Natural killer cell (primary cell): ENCODE measurements at places on chromosomes 12 and 14. TPM values are rescaled to one million over a fixed set of nuclear protein-coding genes. Genes with fewer than 3 reads are reported as not detected.

DNA sequence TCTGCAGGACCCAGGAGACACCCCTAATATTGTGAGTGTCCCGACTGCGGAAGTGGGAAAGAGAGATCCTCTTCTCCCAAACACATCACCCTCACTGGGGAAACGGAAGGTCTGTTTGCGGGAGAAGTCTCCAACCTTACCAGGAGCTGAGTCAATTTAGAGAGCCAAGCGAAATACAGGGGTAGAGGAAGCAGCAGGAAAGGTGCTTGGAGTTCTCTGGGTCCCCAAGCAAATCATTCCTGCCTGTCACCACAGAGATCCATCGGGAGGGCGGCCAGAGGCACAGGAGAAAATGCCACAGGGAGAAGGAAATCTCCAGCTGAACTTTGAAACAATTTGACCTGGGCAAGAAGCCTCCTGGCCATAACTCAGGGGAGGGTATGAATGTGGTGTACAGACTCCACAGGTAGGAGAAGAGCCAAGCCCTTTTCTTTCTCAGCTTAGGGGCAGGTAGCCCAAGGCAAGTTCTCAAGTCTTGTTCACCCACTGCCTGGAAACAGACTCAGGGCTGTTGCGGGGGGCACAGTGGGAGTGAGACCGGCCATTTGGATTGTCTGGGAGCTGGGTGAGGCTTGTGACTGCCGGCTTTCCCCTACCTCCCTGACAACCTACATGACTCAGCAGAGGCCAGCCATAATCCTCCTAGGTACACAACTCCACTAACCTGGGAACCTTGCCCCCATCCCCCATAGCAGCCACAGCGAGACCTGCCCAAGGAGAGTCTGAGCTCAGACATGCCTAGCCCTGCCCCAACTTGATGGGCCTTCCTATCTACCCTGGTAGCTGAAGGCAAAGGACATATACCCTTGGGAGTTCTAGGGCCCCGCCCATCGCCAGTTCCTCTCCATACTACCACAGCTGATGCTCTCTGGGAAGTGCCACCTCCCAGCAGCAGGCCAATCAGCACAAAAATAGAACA is 211.9 kb upstream of the ARHGAP5 start:
- no peak for DNase-seq

DNA sequence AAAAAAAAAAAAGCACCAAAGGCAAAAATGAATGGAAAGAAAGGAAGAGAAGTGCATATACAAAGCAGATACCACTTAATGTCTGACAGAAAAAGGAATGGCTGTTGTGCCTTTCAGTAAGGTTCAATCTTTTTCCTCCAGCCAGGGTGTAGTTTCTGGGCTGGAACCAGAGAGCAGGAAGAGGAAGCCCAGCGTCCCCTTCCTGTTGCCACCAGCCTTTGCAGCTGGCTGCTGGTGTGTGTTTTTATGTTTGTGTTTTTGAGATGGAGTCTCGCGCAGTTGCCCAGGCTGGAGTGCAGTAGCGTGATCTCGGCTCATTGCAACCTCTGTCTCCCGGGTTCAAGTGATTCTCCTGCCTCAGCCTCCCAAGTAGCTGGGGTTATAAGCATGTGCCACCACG is 64.6 kb upstream of the LTA4H start:
- DNase-seq = no peak

DNA sequence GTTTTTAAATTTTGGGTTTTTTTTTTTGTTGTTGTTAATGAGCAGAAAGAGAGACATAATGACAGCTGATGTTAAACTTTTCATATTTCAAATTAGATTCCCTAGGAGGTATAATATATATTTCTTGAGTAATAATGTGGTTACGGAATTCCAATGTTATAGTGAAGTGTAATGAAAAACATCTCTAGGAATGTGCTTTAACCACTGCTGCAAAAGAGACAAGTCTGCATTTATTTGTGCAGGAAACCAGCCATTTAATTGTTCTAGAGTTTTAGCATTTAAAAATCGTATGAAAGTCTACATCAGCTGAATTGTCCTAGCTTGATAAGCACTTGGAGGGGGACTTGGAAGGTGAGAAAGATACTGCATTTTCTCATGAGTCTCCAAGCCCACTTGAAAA is 14.3 kb downstream of the SERPINA10 start:
- DNase-seq = no peak

DNA sequence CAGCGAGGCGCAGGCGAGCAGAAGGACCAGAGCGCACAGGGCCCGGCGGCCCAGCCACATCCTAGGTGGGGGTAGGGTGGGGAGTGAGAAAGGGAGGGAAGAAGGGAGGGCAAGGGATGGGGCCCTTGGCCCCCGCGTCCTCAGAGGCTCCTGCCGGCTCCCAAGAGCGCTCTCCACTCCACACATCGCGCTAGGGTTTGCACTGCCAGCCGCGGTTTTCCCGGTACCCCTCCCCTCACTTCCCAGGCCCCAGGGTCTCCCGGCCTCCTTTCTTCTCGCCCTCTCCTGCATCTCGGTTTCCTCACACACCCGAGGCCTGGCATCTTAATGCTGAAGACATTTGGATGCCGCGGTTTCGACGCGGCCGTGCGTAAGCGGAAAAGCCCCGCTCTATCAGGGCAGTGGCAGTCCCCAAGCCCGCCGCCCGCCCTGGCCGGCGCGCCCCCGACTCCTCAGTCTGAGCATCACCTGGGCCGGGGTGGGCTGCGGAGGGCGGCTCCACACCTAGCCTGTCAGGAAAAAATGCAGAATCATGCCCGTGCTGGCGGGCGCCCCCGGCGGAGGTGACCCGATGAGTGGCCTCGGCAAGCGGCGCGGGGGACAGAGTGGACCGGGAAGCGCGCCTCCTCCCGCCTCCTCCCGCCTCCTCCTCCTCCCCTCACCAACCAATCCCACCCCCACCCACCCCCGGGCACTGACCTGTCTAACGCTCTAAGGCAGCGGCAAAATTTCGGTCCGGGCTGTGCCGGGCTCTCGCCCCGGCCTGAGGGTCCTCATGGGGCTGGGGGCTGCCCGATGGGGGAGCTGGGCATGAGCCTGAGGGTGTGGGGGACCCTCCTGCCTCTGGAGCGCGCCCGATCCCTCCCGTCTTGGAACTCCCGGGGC is 686 bp downstream of the B4GALNT1 start:
- peak; percentile 61 for DNase-seq

GRCh38 chr12:65603438-65604351 is 220.6 kb upstream of the HMGA2 start:
- DNase-seq = no peak

- DNase-seq = no peak
Observed at GRCh38 chr12:18217966-18218365, 43.4 kb upstream of the PIK3C2G start.

ACSM4 gene
- total RNA-seq = not detected

DNA sequence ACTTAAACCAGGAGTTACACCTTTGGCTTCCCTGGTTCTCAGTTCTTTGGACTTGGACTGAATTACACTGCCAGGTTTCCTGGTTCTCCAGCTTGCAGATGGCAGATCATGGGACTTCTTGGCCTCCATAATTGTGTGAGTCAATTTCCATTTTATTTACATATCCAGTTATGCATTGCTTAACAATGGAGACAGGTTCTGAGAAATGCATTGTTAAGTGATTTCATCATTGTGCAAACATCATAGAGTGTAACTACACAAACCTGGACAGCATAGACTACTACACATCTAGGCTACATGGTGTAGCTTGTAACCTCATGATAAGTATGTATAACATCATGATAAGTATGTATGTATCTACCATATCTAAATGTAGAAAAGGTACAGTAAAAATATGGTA is 276.1 kb upstream of the BTG1 start:
- DNase-seq = no peak

SERPINA9 gene
- total RNA-seq = not detected

- no peak for DNase-seq
Observed at GRCh38 chr14:71651228-71651627, 281.0 kb upstream of the RGS6 start.

PXMP2 gene
- total RNA-seq = 3.6 TPM

DNA sequence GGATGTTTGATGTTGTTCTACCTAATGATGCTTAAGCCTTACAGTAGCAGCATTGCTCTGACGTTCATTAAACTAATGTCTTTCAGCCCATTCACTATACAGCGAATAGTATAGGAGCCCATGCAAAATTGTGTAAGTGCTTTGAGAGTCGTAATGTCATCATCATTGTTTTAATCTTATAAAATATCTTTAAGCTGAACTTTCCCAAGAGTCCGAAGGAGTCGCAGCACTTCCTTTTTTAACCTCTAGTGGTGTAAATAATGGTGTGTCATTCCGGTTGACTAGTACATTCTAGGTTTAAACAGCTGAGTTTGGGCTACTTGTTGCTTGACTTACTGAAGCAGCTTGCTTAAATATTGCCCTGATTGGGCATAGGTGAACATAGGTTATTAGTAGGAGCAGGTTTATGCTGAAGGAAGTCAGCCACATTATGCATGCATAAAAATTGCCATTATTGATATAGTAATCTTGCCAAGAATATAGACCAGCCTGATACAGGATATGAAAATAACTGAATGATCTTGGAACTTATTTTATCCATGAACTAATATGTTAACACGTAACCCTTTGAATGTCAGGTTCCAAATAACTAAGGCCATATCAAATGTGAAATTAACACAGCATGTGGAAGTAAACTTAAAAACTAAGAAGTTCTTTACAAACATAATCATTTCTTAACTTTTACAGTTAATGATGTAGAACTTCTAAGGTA is 2.6 kb downstream of the WNK1 start:
- DNase-seq = peak; percentile 74

- DNase-seq = no peak
Observed at GRCh38 chr12:51127050-51127729, 43.8 kb upstream of the CSRNP2 start.

CLEC14A gene
- not detected for total RNA-seq

DNA sequence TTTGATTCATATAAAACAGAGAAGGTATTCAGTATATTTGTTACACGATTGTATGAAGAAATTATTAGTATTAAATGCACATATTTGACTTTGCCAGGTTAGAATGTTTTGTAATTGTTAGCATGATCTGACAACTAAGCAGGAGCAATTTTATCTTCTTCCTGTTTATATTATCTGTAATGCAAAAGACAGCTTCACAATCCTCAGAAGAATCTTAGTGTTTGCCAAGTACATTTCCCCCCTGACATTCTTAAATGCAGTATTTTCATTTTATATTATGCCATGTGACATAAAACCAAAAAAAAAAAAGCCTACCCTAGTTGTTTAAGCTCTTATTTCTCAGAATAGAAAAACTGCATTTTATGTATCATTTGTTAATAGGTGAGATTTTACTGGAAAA is 469.4 kb downstream of the FOXG1 start:
- DNase-seq = no peak

- DNase-seq = no peak
Observed at GRCh38 chr14:37615582-37616289, 20.3 kb downstream of the TTC6 start.

GRCh38 chr12:12686472-12686871 is 9.5 kb downstream of the GPR19 start:
- no peak for DNase-seq

DNA sequence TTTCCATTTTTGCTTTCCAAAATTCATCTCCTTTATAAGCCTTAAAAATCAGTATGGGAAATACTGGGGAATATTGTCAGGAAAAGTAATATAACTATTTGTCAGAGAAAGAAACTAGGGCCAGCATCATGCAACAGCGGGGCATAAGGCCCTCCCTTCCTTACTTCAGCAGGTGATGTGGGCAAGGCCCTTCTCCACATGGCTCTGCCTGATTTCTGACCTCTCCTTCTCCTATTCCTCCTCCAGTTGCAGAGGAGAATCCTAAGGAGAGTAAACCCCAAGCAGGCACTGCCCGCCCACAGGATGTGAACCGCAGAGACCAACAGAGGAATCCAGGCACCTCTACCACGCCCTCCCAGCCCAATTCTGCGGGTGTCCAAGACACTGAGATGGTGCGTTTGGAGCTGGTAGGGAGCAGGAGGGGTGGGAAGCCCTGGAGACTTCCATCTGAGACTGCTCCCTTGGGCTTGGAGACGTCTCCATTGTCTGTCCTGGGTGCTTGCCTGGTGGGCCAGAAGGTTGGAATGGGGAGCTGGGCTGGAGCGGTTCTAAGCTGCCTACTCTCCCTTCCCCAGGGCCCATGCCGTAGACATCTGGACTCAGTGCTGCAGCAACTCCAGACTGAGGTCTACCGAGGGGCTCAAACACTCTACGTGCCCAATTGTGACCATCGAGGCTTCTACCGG is 2.7 kb upstream of the SOAT2 start:
- no peak for DNase-seq

GRCh38 chr14:82126006-82126405 is 592.4 kb upstream of the SEL1L start:
- no peak for DNase-seq

DNA sequence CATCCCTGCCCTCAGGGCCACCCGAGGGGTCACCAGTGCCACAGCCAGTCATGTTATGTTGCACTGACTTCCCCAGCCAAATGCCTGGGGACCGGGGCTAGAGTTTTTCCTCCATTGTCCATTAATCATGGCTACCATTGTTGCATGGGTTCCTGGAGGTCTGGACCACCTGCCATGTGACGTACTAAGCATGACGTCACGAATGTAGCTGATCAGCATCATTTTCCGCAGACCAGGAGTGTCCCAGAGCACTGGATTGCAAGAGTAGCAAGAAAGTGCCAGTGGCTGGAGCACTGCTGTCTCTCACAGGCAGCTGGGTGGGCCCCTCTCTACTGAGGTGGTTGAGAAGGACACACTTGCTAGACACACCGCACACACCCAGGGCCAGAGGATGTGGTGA is 6.9 kb upstream of the C14orf180 start:
- DNase-seq = no peak

VCPKMT gene
- total RNA-seq = 23.9 TPM

PLEKHH1 gene
- not detected for total RNA-seq

- no peak for DNase-seq
Observed at GRCh38 chr12:124930586-124930985, 16.1 kb upstream of the UBC start.

COX14 gene
- 42.6 TPM for total RNA-seq

TSPAN8 gene
- not detected for total RNA-seq

DNA sequence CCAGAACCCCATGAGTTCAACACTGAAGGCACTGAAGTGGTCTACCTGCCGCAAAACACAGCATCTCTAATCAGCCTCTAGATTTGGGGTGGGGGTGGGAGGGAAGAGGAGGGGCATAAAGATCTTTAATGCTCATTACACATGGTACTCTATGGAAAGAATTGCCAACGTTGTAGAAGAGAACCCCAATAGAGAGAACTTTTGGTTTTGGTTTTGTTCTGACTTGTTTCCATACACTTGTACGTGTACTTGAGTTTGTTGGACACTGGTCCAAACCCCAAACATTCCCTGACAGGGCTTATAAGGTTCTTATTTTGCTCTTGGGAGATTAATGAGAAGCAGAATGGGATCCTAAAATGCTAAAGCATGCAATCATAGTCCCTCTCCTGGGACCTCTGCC is 31.0 kb downstream of the GNPTAB start:
- no peak for DNase-seq
